Stimulated activated CD8-positive, alpha-beta memory T cell treated with anti-CD3 and anti-CD28 coated beads, Interleukin-4, amount 100 ng/mL, for 4 hours (primary cell): ENCODE measurements at places on chromosomes 1 and 21.

DNA sequence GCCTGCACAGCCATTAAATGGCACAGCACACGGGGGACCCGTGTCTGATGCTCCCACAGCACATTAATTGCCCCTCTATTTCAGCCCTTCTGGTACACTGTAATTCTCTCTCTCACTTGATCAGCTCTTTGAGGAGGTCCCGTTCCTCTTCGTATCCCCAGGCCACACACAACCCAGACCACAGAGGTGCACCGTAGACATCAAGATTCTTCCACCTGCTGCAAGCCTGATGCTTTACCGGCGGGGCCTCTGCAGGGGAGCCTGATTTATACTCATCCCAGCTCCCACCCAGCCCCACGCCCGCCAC, 759 bp downstream of the SMYD3 start:
- DNase-seq = no peak

DNA sequence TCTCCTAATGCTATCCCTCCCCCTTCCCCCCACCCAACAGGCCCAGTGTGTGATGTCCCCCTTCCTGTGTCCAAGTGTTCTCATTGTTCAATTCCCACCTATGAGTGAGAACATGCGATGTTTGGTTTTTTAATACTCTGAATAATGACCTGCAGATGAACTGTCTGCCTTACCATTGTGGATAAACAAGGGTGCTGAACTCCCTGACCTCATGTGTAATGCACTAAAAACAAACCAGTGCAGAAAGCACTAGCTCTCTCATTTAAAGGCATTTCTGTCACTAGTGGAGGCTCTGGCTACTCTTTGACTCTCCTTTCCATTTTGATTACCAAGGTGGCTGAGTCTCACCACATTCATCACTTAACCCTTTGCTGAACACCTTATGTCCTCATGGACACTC, 23.1 kb upstream of the TRAF3IP3 start:
- DNase-seq = no peak

DNA sequence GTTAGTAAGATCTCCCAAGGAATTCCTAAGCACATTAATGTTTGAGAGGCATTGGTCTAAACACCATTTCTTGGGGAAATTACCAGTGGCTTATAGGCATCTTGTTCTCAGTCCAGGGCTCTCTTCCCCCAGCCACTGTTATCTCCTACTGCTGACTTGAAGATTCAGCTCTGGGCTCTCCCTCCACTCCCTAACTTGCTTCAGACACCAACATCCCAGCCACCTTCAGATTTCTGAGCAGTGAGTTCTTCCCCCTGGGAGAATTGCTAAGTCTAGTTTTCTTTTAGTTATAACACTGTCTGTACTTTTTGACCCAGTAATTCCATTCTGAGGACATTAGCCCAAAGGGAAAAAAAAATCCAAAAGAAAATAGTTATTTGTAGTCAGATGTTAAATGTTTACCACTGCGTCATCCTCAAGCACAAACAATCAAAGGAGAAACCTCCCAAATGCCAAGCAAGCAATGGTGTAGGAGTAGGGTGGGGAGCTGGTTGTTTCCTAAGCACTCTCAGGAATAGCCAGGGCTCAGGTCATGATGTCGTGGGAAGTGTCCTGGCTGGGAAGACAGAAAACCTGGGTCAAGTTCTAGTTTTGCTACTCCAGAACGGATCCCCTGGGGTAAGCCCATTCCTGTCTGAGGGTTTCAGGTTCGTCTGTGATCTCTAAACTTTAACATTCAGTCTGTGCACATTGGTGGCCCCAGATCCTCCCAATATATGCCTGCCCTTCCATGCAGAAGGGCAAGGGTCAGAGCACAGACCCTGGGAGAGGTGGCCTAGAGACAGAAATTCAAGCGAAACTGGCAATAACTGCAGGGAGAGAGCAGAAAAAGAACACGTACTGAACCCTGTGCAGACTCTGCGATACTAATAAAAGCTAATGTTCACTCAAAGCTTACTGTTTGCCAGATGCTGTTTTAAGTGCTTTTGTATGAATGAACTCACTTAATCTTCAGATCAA, 191.1 kb upstream of the FGGY start:
- DNase-seq = no peak

- no peak for DNase-seq
Measured at GRCh38 chr1:93559045-93559444, 111.1 kb downstream of the FNBP1L start.

DNA sequence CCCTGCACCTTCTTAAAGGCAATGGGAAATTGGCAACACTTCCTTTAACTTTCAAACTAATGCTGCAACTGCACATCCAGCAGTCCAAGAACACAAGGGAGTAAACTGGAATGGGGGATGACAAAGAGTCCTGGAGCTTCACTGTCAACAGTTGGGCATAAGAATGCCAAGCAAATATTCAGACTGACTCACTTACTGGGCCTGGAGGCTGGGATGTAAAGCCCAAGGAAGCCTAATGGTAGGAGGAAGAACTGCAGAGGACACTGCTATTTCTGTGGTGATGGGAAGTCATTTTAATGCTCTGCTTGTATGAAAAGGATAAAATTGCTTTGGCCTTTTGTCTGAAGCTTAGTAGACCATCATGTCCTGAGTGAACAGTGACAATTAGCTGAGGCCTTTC, 15.7 kb upstream of the DMRTA2 start:
- no peak for DNase-seq
